ENCODE measurements at places on chromosomes 11 and 22.
A peak's percentile ranks its signal among the peaks of the same experiment; 100 is the strongest.

DNA sequence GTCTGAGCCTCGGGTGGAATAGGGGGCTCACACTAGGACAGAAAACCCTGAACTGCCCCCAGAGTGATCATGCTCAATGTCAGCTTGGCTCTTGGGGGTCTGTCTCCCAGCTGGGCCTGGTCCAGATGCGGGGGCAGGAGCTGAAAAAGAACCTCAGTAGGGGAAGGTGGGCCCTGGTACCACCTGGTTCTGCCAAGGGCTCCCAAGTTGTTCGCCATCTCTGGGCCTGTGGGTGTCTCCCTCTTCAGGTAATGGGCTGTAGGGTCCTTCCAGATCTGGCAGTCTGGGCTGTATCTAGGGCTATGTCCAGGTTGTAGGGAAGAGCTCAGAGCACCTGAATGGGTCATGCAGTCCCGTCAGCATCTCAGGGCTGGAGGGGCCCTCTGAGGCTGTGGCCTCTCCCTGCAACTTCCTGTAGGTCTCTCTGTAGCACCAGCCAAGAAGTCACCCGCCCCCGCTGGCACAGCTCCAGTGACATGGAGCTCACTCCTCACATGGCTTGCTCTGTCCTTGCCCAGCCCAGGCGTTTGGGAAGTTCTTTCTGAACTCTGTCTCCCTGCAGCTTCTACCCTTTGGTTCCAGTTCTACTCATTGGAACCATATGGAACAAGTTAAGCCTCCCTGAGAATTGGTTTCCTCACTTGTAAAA lies 33.0 kb upstream of the SOX10 start:
- DNase-seq, result no peak

- no peak for DNase-seq
These were observed 38.5 kb downstream of the TRAF6 start for GRCh38 chr11:36471577-36471976.

DNA sequence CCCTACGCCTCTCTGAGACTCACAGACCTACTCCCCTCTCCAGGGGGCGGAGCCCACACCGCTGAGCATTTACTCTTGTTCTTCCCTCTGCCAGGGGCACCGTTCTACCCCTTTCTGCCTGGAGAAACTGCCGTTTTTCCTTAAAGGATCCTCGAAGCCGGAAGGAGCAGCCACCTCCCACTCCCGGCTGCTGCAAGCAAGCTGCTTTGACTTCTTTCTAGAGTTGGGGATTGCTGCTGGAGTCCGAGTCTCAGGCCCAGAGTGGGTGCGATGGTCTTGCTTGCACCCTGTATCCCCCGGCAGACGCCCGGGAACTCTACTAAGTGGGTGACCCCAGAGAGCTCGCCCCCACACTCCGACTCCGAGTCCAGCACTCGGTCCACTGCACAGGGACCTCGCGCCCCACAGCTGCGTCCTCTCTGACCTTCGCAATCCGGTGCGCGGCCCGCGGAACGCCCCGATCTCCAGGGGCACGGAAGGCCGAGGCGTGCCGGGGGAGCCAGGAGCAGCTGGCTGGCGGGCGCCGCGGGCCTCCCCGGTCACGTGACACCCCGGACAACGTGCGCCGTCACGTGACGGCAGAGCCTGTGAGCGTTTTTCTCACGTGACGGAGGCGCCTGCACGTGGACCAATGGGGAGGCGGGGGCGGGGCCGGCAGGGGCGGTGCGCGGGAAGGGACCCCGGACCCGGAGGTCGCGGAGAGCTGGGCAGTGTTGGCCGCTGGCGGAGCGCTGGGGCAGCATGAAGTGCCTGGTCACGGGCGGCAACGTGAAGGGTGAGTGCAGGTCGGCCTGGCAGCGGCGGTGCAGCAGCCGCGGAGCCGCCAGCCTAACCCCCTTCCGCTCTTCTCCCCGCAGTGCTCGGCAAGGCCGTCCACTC lies at the start of gene RAD9A:
TSS of gene RAD9A (plus strand) at position 683 of the 879 bp plus-strand sequence. CDS start at position 742, 59 bp downstream.
- peak; percentile 94 for DNase-seq

DNA sequence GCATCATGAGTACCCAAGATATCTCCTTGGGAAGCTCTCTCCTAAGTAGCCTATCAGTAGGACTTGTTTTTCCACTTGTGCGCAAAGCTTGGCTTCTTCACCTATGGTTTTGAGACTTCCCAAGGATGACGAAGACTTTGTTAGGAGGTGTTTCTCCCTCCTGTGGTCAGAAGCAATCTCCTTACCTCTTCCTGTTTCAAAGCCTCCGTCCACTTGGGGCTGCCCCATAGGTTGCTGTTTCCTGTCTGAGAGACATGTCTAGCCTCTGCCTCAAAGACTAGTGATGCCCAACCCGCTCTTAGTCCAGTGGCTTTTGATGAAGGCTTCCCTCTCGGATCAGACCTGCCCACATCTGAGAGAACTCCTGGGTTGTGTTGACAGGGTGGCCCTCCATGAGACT lies 92.9 kb downstream of the TRAF6 start:
- DNase-seq, result no peak

- DNase-seq, result no peak
These were observed 122.5 kb downstream of the GALNT18 start for GRCh38 chr11:11499300-11499699.

GRCh38 chr11:115959081-115959486 lies 454.9 kb upstream of the CADM1 start:
- DNase-seq, result no peak

DNA sequence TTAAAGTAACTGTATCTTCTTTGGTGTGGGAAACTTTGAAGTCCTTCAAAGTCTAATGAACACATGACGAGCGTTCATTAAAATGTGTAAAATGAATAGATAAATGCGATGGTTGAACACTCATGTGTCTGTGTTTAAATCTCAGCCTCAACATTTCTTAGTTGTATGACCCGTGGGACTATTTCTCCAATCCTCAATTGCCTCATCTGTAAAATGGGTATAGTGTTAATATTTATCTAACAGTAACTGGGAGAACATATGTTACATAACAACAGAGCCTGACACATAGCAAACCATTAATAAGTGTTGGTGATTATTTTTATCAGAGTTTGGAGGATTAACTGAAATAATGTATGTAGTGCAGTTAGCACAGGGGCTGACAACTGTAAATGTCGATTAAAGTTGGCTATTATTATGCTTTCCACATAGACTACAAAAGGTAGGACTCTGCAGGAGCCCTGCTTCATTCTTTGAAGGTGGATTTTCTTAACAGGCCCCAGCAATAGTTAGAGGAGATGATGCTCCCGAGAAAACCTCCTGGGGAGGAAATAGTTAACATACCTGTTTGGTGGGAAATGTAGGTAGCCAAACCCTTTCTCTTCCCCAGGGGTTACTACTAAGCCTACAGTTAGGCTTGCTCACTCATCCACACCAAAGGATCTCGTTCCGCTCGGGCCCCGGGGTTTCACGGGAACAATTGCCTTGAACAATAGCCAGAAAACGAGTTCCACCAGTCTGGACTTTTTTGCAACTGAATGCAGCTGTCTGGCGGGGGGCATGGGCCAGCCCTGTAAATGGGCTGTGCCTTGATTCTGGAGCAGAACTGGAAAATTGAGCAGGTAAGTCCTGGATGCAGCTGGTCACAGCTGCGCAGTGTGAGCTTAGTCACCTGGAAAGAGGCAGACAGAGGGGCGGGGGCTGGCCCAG lies 133.4 kb downstream of the DBX1 start:
- DNase-seq, result no peak

GRCh38 chr11:54558407-54558806 lies 45.4 kb downstream of the OR4C46 start:
- DNase-seq, result no peak

GRCh38 chr11:15599376-15599775 lies 484.7 kb downstream of the INSC start:
- DNase-seq, result no peak

DNA sequence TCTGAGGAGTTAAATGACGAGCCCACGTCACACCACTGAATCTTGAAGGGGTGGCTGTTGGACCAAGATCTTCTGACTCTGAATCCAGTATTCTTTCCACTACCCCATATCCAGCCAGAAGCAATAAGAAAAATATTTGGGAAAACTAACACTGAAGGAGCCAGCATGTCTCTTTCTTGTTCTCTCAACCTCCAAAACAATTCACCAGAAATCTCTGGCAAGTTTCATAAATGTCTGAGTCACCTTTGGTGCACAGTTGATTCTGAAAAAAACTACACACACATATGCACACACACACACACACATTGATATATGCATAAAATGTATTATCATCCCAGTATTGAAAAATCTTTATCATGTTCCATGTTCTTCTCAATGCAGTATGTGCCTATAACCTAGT lies 104.3 kb upstream of the BLID start:
- DNase-seq, result no peak

GRCh38 chr11:8775734-8776133 lies 93.1 kb downstream of the RPL27A start:
- no peak for DNase-seq

DNA sequence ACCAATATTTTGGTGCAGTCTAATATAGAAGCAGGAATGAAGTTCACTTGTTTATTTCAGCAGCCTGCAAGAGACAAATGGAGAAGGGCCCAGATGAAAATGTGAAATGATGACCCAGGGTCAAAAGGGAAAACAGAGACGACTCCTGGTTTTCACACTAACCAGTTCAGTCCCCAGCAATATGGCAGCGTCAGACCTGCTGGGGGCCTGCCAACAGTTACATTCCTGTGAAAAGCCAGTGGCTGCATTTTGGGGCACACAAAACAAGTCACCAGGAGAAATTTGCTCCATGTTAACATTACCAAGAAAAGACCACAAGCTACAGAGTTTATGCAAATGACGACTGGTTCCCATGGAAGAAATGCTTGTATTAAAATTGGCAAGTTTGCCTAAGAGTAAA lies 80.2 kb downstream of the CCDC34 start:
- DNase-seq, result no peak
